ENCODE measurements at places on chromosomes 6 and 20.

GRCh38 chr6:137957471-137957870, 90.4 kb downstream of the TNFAIP3 start:
- DNase-seq: no peak

- DNase-seq: no peak
Measured at GRCh38 chr6:39786649-39787048, 5.5 kb upstream of the DAAM2 start.

GRCh38 chr20:19495905-19496703, 262.0 kb upstream of the RIN2 start:
- peak; percentile 14 for DNase-seq

- peak; percentile 96 for DNase-seq
Measured at GRCh38 chr6:131982740-131983259, 31.6 kb upstream of the CCN2 start.
